Neural crest cell (in vitro differentiated cells): ENCODE measurements at places on chromosomes 6 and 20. TPM values are rescaled to one million over a fixed set of nuclear protein-coding genes. Genes with fewer than 3 reads are reported as not detected.

- DNase-seq, result no peak
Observed at GRCh38 chr20:19341348-19342053, 129.1 kb downstream of the SLC24A3 start.

DNA sequence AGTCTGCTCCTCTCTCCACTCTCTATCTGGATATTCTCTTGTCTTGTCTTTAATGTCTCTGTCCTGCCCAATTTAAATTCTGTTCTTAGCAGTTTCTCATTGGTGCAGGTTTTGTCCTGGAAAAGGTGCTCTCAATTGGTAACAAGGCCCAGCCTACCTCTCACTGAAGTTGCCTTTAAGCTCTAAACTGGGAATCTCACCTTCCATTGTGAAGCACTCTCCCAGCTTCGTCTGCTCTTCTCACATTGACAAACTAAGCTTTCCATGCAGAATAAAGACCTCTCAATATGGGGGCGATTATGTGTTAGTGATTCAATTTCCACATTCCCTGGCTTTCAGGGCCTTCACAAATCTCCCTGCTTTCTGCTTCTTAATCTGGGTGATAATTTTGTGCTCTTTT, 1712.2 kb downstream of the GRIK2 start:
- no peak for DNase-seq

DNA sequence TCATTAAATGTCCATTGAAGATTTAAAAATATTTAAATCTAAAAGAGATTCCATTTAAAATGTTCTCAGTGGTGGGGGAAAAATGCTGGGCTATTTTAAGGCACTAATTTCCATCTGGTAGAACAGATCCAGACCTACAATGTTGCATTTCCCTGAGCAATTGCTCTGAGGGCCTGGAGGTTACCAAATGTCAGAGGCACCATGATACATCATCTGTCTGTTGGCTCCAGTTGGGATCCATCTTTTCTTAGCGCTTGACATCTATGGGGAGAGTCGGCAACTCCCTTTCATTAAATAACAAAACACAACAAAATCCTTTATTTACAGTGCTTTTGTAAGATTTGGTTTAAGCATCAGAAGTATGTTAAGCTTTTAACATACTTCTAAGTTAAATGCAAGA, 224.5 kb downstream of the FOXC1 start:
- no peak for DNase-seq

DNA sequence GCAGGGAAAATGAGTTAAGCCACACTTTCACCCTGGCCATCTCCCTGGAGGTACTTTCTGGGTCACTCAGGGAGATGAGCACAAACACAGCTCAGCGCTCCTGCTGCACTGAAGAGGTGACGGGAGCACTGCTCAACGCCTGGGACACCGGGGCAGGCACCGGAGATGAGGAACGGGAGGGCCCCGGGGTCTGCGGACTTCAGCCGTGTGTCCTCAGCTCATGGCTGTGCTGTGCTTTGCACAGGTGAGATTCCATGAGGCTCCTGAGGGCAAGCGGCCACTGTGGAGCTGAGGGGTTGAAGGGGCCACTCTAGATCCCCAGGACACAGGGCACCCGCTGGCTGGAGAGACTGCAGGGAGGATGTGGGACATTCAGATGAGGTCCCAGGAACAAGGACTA, 234.2 kb upstream of the EXOC2 start:
- no peak for DNase-seq

DNA sequence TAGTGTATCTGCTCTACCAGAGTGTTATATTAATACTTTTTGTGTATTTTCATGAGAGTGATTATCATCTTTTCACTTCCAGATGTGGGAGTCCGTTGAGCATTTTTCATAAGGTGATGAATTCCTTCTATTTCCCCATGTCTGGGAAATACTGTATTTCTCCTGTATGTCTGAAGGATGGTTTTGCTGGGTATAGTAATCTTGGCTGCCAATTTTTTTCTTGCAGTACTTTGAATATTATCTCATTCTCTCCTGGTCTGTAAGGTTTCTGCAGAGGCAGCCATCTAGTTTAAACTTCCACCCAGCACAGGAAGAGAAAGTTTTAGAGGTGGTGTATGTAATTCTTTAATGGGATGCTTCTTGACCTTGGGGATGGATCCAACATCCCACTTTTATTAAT, 15.4 kb upstream of the DYNLRB1 start:
- no peak for DNase-seq

GRCh38 chr6:42498473-42499128, 46.9 kb upstream of the TRERF1 start:
- DNase-seq, result no peak

DNA sequence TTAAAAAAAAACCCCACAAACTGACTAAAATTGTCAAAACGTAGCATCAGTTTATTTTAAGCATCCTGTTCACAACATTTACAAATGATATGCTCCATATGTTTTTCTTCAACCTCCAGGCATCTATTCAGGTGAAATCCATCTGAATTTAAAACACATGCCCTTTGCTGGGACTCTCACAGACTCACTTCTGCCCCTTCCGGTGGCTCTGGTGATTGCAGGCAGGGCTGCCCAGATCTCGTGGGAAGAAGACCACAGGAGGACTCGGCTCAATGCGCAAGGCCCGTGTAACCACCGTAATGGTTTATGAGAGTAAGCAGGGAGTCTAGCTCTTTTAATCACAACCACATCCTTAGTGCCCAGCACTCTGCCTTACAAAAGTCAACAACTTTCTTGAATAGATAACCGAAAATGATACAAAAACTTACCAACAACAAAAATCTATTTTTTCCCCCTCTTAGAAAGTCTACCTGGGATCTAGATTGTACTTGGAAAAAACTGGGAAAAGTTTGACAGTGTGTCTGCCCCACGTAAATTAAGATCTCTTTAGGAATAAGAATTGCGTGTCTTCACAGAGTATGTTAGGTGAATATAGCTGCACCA, 139.1 kb downstream of the KIF16B start:
- DNase-seq, result peak; percentile 60

DNA sequence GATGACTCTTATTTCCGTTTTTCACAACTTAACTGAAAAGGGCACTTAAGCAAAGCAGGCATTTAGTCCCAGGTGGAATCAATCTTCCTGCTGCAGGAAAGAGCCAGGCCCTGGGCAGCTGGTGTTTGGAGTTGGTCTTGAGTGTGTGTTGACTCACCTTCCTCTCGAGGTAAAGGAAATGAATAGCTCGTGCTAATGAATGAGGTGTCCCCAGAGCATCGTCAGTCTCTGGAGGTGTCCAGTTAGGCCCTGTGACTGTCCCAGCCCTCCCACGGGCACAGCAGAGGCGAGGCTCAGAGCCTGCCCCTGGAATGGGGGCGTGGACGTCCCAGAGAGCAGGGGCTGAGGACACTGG, 277.7 kb downstream of the NRN1 start:
- DNase-seq, result no peak

DNA sequence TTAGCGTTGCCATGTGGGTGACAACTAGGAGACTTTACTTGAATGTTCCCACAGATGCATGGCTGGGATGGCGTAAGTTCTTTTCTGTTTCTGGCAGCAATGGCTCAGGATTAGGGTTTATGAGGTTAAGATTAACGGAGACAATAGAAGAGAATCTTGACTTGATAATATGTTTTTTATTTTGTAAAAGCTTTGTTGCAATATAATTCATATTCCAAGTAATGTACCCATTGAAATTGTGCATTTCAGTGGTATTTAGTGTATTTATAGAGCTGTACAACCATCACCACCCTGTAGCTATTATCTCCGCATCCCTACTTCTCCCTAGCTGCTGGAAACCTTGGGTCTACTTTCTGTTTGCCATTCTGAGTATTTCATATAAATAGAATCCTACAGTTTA, 349.2 kb downstream of the UTRN start:
- no peak for DNase-seq

GRCh38 chr6:43181621-43181941, 415 bp upstream of the CUL9 start:
- DNase-seq, result no peak

Gene SCAND1
- 77.8 and 82.1 TPM in 2 replicates for total RNA-seq

Gene IFNGR1
- total RNA-seq, result 20.3 and 23.0 TPM in 2 replicates

Gene BANF2
- not detected in 2 replicates for total RNA-seq

Gene CST2
- not detected in 2 replicates for total RNA-seq

Gene PLEKHG1
- 25.7 and 27.6 TPM in 2 replicates for total RNA-seq

Gene FKBP1C
- total RNA-seq, result 0.86 and 1.5 TPM in 2 replicates

Gene GPANK1
- total RNA-seq, result 16.8 and 17.6 TPM in 2 replicates
